ENCODE measurements at places on chromosomes 5 and 9.
A peak's percentile ranks its signal among the peaks of the same experiment; 100 is the strongest.

- no peak for DNase-seq
These were observed 19.9 kb upstream of the UBAC1 start for GRCh38 chr9:135980926-135981630.

GRCh38 chr5:53180991-53181390 is 71.4 kb upstream of the MOCS2 start:
- no peak for DNase-seq

DNA sequence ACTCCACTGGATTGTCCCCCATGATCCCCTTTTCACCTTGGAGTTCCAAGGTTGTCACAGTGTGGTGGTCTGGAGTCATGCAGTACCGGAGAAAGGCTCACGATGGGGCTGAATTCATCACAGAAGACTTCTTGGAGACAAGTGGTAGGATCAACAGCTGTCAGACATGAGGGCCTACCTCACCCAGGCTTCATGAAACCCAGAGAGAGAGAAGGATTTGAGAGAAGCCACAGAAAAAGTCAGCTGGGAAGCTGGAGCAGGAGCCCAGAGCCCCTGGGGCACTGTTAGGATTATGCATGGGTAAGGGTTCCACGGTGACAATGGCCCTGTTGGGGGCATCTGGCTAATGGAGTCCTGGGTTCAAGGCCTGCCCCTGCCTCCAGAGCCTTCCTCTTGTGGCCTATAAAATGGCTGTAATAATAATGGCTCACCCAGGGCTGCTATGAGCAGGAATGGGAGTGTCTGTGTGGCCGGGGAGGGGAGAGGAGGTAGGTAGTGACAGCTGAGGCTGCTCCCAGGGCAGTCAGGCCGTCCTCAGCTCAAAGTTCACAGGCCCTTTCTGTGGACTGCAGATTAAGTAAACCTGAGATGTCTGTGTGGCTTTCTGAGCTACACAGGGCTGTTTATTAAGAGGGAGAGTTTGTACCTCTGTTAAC is 910 bp downstream of the TRIM14 start:
- peak; percentile 57 for DNase-seq

- DNase-seq: no peak
These were observed 259.2 kb upstream of the NFIL3 start for GRCh38 chr9:91682806-91683205.
